ENCODE measurements at places on chromosomes 3 and 15.

DNA sequence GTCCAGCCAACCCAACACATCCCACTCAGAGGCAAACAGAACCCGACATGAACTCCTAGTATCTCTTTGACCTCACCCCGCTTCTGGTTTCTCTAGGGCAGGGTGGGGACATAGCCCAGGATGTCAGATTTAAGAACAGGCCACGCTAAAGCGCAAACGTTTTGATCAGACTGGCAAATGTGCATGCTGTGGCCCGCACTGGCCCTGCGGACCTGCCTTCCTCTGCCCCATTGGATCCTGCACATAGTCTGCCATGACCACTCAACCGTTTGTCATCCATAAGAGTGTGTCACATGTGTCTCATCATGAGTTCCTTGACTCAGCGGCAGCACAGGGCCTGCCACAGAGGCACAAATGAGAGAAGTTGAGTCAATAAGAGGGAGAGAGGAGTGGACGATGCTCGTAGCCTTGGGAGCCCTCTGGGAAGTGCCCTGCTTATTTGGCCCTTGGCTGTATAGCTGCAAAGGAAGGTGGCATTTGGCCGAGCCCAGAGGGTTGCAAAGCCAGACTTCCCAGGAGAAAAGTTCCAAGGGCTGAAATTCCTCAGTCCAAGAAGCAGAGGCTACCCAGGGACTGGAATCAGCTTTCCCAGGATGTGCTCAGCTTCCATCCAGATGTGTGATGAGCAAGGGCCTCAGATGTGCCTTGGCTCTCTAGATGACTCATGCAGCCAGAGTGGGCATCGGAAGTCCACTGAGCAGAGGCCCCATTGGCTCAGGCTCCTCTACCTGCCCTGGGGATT is 55.5 kb upstream of the SLCO2A1 start:
- DNase-seq: no peak

DNA sequence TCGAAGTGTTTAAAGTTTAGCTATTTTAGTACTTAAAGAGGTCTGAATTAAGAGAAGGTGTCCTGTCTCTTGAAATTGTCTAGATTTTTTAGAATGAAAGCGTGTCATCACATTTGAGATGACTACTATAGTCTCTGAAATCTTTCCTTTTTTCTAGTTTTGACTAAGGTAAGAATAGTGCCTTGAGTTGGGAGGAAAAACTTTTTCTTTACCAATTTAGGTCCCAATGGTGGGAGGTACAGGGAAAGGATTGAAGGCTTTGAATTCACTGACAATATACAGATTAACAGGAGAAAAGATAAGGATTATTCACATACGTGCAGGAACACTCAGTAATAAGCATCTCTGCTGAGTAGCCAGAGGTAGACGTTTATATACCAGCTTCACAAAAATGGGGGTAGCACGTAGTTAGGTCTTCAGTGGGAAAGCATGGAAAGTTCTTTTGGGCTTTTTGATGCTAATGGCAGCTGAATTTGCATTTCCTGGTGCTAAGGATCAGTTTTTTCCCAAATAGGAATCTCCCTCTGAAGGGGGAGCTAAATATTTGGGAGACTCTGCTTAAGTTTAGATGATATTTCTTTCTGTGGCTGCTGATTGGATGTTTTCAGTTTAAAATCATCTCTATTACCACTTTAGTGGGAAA is 88.1 kb downstream of the VPS8 start:
- no peak for DNase-seq

DNA sequence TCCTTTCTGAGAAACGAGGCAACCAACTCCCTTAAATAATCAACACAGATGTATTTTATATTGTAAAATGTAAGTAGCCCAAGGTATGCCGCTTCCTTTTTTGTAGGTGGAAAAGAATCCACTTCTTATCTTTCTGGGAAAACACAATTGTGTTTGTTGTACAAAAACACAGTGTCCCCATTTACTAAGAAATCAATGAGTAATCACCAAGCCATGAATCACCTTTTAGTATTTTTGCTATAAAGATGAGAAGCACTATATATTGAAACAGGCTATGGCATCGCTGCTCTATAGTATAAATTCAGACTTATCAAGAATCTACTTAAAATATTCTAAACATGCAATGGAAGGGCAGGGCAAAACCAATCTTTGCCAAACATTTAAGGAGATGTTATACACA is 104.0 kb downstream of the TNIK start:
- DNase-seq: no peak

DNA sequence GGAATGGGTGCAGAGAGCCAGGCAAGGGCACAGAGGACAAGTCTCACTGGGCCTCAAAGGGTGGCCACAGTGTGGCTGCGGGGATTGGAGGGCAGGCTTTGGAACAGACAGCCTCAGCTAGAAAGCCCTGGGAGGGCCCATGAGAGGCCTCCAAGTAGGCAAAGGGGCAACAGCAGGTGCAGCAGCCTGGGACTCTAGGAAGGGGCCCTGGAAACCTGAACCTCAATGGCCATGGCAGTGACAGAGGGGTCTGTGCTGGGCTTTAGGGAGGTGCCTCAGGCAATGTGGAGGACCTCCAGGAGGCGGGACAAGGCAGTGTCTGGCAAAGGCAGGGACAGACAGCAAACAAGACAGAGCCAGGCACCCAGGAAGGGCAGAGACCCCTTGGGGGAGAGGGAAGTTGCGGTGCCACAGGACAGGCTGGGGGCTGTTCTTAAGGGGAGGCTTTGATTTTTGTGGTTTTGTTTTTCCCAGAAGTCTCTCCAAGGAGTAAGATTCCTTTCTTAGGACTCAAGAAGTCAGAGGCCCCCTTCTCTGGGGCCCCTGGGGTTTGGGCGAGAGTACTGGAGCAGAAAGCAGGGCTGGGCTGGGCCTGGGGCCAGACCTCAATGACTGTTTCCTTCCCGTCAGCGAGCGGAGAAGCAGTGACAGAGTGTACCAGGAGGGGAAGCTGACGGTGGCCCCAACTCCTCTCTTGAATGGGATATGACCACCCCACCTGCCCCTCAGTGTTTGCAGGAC is 9.7 kb downstream of the STOML1 start:
- DNase-seq: no peak

DNA sequence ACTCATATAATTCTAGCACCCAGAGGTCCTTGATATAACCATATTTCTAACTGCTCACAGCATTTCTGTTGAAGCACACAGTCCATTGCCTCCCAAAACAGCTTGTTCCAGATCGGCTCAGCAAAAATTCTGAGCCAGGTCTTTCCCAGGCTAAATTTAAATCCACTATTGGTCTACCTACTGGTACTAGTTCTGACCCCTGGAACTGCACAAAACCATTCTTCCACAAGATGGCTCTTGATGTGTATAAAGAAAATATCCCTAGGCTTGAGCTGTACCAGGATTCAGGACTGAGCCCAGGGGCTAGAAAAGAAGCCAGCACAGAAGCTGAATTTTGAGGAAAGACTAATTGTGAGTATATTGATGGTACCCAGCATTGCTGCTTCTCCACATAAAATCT is 75.4 kb upstream of the ABHD17C start:
- DNase-seq: no peak

DNA sequence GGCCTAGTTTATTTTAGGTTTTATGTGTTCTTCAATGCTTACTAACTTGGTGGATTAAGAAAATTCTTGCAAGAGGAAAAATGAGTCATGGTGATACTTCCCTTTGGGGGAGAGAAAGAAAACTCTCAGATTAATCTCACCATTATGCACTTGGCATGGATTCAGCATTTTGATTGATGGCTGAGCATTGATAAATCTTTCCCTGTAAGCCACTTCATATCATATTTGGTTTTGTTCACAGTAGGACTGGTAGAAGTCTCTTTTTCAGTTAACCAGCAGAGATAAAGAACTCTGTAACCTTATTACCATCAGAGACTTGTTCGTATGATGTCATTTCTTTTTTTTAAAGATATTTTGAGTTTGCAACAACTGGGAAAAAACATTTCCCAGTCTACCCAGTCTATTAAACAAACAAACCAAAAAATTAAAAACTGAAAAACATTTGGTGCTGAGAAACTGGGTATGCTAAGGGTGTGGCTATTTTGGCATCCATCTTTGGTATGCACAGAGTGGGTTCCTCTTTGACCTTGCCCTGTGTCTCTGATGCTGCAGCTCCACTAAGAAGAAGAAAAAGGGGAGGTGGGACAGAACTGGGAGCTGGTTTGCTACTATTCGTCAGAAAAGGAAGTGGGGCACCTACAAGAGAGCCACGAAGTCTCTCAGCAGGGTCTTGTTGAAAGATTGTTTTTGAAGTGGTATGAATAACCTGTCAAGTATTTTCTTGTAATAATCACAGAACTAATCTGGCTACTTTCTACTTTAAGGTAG is 17.2 kb downstream of the TMOD3 start:
- no peak for DNase-seq

GRCh38 chr15:32994810-32995424 is 199.6 kb downstream of the FMN1 start:
- no peak for DNase-seq

- no peak for DNase-seq
Observed at GRCh38 chr15:92870010-92870591, 30.0 kb upstream of the CHD2 start.

DNA sequence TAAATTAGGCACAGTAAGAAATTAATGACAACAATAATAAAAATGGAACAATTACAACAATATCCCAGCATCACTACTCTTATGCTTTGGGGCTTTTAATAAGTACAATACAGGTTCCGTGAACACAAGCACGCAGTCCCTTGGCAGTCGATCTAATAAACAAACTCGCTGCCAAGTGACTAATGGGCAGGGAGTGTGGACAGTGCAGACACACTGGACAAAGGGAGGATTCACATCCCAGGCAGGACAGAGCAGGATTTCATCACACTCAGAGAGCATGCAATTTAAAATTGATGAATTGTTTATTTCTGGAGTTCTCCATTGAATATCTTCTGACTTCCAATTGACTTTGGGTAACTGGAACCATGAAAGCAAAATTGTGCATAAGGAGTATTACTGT is 524.1 kb upstream of the CFAP20DC start:
- no peak for DNase-seq

- DNase-seq: no peak
Observed at GRCh38 chr3:32102289-32102688, 4.1 kb upstream of the GPD1L start.

DNA sequence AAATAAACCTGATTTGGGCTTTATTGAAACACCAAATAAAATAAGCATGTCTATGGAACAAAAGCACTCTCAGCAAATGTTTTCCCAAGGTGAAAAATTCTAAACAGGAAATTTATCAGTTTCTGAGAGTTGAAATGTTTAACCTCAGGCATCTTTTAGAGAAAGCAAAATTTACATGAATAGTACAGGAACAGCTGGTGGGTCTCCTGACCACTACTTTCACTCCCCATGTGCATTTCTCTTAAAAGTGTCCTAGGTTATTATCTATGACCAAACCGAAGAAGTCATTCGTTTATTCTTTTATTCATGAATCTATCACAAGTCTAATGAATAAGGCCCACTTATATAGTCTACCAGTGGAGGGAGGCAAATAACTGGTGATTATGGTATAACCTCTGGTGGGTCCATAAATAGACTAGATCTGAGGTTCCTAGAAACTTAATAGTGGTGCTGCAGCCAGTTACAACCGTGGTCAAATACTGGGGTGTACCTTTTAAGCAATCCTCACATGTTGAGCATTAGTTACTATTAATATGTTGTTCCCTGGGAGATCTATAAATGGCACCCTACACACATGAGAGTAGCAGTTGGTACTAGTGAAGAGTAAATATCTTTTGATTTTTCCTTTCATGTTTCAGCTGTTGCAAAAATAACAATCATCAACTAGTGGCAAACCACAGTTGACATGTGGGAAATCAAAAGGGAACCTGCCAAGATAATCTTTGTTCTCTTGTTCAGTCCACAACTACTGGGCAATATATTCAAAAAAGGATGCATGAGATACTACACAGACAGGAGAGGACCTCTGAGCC is 169.3 kb upstream of the STAC start:
- no peak for DNase-seq

- no peak for DNase-seq
Observed at GRCh38 chr3:713006-713621, 379.7 kb upstream of the CNTN6 start.

DNA sequence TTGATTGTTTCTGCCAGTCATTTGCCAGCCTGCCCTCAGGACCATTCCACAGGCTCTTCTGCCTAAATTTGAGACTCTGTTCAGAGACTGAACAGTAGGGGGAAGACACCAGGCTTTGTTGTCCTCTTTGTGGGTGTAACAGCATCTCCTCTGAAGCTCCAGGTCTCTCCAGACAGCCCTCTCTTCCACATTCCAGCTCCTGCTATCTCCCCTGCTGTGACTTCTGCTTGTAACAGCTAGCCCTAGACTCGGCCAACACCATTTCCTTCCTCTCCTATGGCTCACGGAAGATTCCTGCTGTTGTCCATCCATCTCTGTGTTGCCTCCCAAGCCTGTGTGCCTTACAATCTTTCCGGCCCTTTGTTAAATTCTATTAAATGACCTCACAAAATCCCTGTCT is 40.2 kb downstream of the SUCLG2 start:
- no peak for DNase-seq

GRCh38 chr3:64848822-64849221 is 161.0 kb upstream of the ADAMTS9 start:
- no peak for DNase-seq

DNA sequence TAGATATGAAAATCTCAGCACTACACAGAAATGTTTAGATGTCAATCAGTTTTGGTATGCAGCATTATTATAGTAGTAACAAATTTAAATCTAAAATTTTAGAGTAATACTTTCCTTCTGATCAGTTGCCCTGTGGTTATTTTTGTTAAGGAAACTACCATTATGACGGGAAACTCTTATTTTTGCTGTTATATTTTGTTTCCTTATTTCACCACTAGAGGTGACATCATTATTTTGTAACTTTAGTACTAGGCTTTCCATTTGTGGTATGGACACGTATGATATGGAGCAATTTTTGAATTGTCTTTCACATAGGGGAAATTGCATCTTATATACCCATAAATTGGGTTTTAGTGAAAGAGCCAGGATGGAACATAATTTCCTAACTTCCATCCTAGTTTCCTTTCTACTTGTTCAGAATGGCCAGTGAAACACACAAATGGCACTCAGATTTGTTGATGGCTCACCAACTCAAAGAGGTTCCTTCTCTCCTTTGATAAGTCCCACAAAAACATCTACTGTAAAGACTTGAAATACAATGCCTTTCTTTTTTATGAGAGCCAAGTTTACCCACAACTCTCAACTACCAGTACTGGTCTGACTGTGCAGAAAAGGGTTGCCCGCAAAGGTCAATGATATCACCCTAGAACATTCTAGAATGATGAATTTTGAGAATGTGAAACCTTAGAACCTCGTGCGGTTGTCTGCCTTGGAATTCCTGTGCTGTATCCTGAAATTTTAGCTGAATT is 19.4 kb upstream of the PPP4R2 start:
- no peak for DNase-seq

GRCh38 chr3:65368866-65369265 is 669.9 kb downstream of the MAGI1 start:
- DNase-seq: no peak

DNA sequence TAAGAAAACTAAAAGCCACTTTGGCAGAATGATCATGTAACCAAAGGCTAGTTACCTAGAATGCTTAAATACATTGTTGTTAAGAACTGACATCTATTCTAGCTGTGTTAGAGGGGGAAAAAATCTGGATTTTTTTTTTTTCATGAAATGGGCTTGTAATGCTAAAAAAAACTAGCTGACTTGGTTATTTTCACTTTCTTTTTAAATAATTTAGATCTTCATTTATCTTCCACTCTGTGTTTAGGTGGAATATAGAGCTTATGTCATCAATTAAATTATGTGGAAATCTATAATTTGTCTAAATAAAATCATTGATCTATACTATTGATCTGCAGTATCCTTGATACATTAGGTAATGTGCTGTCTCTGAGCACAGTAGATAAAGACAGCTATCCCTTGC is 217.4 kb downstream of the TCF12 start:
- no peak for DNase-seq

- DNase-seq: no peak
Observed at GRCh38 chr3:72441284-72441994, 406.8 kb downstream of the SHQ1 start.
